ENCODE measurements at places on chromosomes 3 and 15.

DNA sequence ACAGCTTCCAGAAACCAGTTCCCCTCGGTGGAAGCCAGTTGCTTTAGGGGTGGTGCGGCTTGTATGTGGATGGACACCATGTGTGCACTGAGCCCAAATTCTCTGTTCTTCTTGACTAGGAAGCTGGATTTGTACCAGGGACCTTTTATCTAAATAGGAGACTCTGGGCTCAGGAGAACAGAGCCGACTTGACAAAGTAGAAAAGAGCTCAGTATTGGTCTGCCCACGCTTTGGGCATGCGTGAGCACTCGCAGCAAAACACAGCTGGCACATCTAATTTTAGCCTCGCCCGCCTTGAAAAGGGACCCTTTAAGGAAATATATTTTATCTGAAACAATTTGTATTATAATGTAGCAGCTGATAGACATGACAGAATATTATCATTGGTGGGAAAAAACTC, 1.1 kb upstream of the RBMS3 start:
- no peak for DNase-seq

DNA sequence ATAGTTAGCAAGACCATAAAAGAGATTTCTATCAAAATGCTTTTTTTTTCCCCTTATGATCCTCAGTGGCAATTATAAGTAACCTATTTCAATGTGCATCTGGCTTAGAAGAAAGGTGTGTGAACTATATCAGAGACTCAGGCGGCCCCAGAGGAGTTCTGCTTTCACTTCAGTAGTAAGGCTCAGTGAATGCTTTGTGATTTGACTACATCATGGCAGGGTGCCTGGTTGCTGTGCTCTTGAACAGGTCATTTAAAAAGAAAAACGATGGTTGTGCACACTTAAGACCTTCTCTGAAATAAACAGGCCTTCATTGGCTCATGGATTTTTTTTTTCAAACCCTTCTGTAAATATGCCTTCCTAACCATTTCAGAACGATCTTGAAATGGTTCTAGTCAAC, 400.4 kb upstream of the RARB start:
- DNase-seq: no peak

DNA sequence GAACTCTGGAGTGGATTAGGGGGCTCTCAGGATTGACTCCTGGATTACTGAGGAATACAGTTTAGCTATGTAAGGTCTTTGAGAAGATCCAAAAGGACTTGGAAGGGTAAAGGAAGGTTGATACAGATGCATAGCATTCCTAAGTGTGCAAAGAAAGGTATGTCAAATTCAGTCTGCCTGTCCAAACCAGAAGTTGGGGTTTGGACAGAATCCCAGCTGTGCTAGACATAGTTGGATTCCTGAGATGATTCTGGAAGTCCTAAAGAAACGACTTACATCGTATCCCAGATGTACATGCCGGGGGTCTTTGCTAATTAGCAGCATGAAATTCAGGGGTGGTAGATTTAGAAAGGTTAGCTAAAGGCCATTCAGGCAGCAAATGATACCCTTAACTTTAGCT, 97.7 kb upstream of the TSPAN3 start:
- DNase-seq: no peak

DNA sequence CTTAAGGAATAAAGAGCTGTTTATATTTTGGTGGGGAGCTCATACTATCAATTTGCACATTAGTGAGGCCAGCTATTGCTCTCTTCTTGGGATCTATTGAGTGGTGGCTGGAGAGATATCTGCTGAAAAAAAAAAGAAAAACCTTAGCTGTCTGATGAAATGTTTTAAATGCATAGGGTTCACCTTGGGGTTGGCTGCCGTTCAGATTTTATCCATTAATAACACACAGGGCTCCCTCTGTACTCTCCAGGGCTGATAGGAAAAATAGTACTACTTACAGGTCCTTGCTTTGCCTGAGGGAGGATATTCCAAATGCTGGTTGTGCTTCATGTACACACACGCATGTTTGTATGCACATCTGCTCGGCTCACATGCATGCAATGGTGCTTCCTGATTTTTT, 803.7 kb downstream of the MCTP2 start:
- no peak for DNase-seq

DNA sequence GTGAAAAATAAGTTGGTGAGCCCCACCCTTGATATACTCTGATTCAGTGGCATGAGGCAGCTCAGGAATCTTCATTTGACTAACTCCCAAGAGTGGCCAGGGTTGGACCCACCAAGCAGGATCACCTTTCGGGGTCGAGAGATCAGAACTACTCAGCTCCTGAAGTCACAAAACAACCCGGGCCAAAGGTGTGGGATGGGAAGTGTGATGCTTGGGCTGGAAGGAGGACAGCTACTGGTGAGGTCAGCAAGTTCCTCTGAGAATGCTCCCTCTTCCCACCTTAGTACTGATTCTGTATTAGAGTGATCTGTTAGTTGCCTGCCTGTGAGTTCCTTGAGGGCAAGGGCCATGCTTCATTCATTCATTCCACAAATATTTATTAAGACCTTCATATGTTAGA, 15.1 kb downstream of the ESYT3 start:
- DNase-seq: no peak

All from NCI-H1694 (cell line).